ENCODE measurements at places on chromosomes 13 and 19.

GRCh38 chr19:3276341-3276799 is 51.9 kb downstream of the CELF5 start:
- H3K4me3 ChIP-seq: no peak overlapping the region
- no peaks in the 10 kb centered on the region for H3K36me3 ChIP-seq
- DNase-seq: no peak
- H3K27me3 ChIP-seq: no peaks in the 10 kb centered on the region
- no peak overlapping the region for H3K27ac ChIP-seq
- H3K4me1 ChIP-seq: peaks cover 26% of the 10 kb centered on the region

DNA sequence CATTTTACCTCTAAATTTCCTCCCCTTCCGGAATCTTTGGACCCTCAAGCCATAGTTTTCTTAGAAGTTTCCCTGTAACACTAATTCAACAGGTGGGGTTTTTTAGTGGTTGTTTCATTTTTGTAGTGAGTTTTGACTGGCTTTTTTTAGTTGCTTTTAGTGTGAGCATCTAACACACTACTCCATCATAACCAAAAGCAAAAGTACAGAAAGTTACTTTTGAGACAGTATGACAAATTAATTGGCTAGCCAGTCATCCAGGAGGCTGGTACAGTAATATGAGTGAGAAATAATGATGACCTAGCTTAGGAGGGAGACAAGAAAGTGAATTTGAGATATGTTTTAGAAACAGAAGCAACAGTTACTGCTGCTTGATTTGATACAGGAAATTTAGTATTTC is 71.5 kb downstream of the DNAJC15 start:
- no peaks in the 10 kb centered on the region for H3K4me1 ChIP-seq
- H3K4me3 ChIP-seq: no peak overlapping the region
- no peaks in the 10 kb centered on the region for H3K27me3 ChIP-seq
- no peaks in the 10 kb centered on the region for H3K36me3 ChIP-seq
- H3K27ac ChIP-seq: no peak overlapping the region
- DNase-seq: no peak

DNA sequence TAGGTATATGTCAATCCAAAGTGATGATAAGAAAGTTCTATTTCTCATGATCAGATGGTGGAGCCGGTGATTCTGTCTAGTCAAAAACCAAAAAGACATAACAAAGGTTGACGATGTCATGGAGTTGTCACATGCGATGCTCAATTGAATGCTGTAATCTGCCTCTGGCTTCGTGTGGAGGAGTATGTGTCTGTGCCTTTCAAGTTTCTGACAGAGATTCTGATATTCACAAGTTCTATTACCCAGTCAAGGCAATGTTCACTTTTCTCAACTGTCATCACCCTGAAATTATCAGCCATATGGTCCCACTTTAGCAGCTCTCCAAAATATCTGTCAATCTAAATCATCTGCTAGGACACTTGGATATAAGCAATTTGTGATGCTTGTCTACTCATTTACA is 367.6 kb upstream of the PRR20A start:
- H3K27ac ChIP-seq: no peak overlapping the region
- H3K4me3 ChIP-seq: no peak overlapping the region
- no peaks in the 10 kb centered on the region for H3K36me3 ChIP-seq
- no peaks in the 10 kb centered on the region for H3K27me3 ChIP-seq

DNA sequence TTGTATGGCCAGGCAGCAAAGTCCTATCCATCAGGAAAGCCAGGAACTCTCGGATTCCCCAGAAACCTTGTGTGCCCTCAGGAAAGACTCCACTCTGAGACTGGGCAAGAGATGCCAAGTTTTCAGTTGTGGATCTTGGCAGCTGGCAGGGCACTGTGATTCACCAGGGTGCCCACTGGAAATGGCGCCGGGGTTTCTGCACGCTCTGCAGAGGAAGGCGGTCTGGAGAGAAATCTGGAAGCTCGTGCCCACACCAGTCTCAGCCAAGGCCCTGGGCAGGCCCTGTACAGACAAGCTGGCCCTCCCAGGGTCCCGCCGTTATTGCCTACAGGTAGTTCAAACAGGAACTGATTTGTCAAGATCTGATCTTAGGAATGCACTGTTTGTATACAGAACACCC is 4.9 kb downstream of the NAPA start:
- no peak overlapping the region for H3K4me3 ChIP-seq
- H3K27me3 ChIP-seq: no peaks in the 10 kb centered on the region
- H3K27ac ChIP-seq: no peak overlapping the region
- H3K36me3 ChIP-seq: peaks cover 3% of the 10 kb centered on the region

GRCh38 chr13:37615276-37615675 is 16.7 kb upstream of the POSTN start:
- H3K27ac ChIP-seq: no peak overlapping the region
- H3K4me3 ChIP-seq: no peak overlapping the region
- no peaks in the 10 kb centered on the region for H3K36me3 ChIP-seq

- no peaks in the 10 kb centered on the region for H3K36me3 ChIP-seq
- no peaks in the 10 kb centered on the region for H3K27me3 ChIP-seq
- H3K27ac ChIP-seq: no peak overlapping the region
- H3K4me3 ChIP-seq: no peak overlapping the region
- no peak for DNase-seq
Observed at GRCh38 chr13:107192289-107192688, 624.4 kb upstream of the ARGLU1 start.

GRCh38 chr13:27022571-27023311 is 148.9 kb downstream of the USP12 start:
- peaks cover 5% of the 10 kb centered on the region for H3K27me3 ChIP-seq
- H3K4me3 ChIP-seq: no peak overlapping the region
- no peaks in the 10 kb centered on the region for H3K36me3 ChIP-seq
- no peak overlapping the region for H3K27ac ChIP-seq
- no peak for DNase-seq

All from neuronal stem cell (in vitro differentiated cells).